ENCODE measurements at places on chromosomes 13 and 19.

DNA sequence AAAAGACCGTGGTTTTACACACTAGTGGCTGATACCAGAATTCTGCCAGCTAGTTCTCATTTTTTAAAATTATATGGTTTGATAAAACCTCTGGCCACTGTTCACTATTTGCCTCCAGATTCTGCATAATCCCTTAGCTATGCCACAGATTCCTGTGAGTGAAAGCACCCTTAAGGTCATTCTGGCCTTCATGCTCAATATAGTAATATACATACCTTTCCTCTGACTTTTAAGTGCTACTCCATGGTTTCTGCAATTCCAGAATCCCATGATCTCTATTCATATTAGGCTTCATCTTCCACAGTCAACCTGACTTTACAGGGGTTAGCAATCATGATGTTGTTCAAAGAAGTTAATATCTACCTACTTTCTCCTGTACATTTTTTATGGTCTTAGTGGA is 274.1 kb upstream of the EDNRB start:
- DNase-seq = peak; percentile 80

GRCh38 chr13:65500481-65500880 is 1729.7 kb downstream of the PCDH9 start:
- no peak for DNase-seq

- peak; percentile 58 for DNase-seq
Measured at GRCh38 chr19:18233224-18233825, 7.1 kb upstream of the PDE4C start.

GRCh38 chr13:27353166-27353583 is 71.2 kb upstream of the GTF3A start:
- DNase-seq = peak; percentile 39

DNA sequence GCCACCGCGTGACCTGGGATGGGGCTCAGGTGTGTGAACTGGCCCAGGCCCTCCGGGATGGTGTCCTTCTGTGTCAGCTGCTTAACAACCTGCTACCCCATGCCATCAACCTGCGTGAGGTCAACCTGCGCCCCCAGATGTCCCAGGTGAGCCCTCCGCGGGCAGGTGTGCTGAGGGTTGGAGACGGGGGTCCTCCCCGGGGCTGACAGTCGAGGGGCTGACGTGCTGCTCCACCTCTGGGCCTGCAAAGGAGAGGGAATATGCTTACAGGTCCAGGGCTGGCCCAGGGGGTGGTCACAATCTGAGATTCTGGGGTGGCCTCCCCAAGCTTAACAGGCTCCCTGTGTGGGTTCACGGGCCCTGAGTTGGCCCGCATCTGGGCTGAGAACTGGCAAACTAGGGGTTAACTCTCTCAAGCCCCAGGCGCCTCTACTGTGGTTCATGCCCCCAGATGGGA is 386 bp downstream of the VAV1 start:
- no peak for DNase-seq

DNA sequence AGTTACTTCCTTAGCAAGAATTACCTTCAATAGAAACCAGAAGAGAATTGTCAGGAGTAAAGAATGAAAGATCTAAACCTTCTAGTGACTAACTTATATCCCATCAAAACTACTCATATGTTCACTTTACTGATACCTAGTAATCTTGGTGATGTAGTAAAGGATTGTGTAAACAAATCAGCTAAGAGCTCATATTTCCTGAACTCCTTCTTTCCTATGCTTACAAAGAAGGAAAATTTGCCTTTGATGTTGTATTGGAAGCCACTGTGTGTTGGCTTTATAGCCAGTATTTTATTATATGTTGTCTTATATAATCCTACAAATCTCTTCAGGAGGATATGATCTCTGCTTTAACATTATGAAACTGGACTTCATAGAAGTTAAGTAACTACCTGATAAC is 671.0 kb downstream of the PCDH9 start:
- DNase-seq = no peak

DNA sequence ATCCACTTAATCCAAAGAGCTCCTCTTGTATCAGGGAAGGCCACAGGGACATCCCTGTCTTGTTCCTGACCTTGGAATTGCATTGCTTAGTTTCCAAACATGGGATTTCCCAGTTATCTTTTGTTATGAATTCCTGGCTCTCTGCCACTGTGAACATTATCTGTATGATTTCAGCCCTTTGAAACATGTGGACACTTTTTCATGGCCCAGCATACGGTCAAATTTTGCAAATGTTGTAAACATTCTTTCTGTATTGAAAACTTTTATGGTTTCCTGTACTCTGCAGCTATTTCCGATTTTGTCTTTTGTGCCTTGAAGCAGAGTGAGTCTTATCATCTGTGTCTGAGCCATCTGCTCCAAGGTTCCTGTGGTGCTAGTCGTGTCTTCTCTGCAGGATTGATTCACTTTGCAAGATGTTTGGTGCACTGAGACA is 4.5 kb upstream of the CFAP97D2 start:
- DNase-seq = peak; percentile 48

- DNase-seq = no peak
Measured at GRCh38 chr13:53060840-53061490, 32.4 kb downstream of the OLFM4 start.

GRCh38 chr19:8150998-8151766 is 1.8 kb upstream of the FBN3 start:
- DNase-seq = no peak

- no peak for DNase-seq
Measured at GRCh38 chr19:55594996-55595545, 4.2 kb downstream of the FIZ1 start.

DNA sequence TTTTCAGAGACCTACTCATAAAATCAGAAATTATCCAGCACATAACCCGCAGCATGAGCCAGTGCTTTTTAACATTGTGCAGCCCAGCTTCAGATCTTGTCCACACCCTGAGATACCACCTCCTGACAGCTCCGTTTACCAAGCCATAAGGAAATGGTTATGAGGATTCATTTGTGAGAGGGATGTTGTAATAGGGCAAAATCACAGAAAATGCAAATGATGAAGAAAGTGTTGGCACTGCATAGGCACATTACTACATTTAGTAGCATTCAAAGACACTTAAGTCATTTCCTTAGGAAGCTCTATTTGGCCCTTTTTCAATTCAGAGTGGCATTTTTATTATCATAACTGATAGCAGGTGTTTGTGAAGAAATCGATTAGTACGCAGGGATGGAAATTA is 277.5 kb downstream of the DNAJC15 start:
- DNase-seq = no peak

DNA sequence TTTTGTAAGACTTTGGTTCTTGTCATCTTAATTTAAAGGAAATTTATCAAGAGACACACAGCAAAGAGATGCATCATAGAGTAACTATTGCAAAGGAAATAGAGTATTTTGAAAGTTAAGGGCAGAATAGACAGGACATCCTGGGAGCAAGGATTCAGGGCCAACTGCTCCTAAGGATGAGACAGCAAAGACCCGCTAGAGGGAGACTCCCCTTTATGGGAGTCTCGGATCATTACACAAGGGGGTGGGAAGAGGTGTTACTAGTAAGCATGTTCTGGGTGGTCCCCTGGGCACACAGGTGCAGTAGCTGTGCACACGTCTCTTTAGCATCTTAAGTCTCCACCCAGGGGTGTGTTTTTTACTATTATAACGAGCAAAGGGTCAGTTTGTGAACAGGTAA is 9.6 kb downstream of the ZSCAN5C start:
- no peak for DNase-seq

- no peak for DNase-seq
Measured at GRCh38 chr19:57192077-57192420, 749 bp downstream of the ZNF264 start.

GRCh38 chr19:32296694-32297093 is 48.7 kb upstream of the ZNF507 start:
- no peak for DNase-seq

DNA sequence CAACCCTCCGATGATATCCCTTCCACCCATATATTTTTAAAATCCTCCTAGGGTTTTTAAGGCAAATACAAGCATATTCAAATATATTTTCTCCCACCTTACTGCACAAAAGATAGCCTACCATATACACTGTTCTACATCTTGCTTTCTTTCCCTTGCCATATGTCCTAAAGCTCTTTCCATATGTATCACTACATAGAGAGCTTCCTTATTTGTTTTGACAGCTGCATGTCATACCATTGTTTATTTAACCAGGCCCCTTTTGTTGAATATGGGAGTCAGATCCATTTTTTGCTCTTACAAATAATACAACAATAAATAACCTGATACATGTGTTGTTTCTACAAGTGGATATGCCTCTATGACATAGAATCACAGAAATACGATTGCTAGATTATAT is 32.8 kb upstream of the WDFY2 start:
- no peak for DNase-seq

- no peak for DNase-seq
Measured at GRCh38 chr13:111036665-111037064, 78.4 kb upstream of the ARHGEF7 start.

DNA sequence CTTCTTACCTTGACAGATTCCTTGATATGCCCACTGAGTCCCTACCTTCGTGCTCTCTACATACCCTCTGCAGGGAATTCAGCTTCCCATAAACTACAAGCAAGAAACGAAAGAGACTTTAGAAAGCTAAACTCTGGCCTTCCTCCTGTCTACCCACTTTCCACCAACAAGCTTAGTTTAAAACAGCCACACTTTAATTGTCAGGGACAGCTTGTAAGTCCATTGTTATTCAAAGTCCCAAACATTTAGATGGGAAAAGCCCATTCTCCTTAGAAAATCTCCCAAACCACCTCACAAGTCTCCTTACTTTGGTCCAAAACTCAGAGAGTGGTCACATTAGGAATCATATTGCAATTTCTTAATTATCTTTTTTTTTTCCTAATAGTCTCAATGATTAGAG is 2695.8 kb downstream of the PCDH9 start:
- DNase-seq = no peak

GRCh38 chr13:37682496-37682895 is 83.9 kb upstream of the POSTN start:
- DNase-seq = no peak

DNA sequence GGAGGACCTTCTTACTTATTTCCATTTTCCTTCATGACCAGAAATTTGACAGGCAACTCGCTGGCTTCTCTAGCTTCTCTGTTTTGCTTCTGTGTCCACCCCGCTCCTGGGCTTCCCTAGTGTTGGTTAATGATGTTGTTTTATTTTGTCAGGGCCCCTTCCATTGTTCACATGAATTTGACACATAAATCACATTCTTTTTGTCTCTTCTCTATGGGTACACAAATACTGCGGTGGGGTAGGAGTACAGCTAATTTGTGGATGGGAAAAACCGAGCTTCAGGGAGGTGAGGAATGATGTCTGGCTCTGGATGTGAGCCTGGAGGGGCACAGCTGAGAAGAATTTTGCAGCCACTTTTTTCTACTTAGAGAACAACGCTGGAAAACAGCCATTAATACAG is 199.8 kb downstream of the DNAJC15 start:
- no peak for DNase-seq

DNA sequence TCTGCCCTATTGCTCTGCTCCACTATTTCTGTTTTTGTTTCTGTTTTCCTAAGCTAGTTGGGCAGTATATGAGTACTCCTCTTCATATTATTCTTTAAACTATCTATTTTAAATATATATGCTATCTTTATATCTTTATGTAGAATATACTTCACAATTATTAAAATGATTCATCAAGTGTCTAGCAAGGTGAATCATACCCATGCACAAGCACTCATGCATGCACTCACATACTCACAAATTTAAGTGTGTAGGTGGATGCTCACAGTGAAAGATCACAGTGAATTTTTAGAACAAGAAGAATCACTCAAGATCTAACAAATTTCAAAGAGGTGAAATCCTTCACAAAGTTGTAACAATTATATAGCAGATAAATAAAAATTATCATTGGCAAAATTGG is 435.6 kb upstream of the SLITRK5 start:
- peak; percentile 2 for DNase-seq

- no peak for DNase-seq
Measured at GRCh38 chr19:8455018-8455417, 10.2 kb downstream of the HNRNPM start.
